T-cell (primary cell): ENCODE measurements at places on chromosomes 2 and 18.

- no peak for DNase-seq
Measured at GRCh38 chr2:174025271-174026121, 60.3 kb upstream of the SP3 start.

DNA sequence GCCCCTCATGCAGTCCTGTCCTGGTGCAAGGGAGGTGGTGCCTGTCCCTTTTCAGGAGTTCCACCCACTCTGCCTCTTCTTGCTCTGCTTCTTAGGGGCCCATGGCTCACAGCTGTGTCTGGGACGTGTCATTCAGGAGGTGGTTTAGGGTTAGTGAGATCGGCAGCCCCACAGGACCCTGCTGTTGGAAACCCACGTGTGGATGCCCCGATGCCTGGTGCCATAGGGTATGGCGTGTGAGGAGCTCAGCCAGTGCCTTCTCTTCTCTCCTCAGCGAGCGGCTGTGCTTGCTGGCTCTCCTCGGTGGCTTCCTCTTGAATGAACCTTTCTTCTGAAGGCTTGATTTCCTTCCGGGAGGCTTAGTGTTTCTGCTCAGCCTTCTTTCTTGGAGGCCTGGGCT lies 55.2 kb downstream of the LDLRAD4 start:
- DNase-seq: peak; percentile 51

DNA sequence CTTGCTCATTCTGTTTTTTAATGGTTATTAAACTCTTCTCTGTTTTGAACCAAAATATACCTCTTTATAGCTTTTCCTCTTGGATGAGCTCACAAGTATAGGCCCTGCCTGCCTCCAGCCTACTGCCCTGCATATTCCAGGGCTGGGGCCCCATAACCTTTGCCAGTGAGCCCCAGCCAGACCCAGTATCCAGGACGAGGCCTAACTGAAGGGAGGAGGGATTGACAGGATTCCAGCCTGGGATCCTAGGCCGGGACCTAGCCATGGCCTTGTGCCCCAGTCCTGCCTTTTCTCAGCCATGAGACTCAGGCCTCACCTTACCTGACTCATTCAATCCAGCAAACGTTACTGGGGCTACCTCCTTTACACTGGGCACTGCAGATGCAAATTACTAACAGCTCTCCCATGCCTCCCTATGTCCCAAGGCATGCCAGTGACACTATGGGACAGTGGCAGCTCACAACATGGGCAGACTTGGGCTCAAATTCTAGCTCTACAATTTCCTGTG lies 159.2 kb downstream of the DDX1 start:
- DNase-seq: no peak

DNA sequence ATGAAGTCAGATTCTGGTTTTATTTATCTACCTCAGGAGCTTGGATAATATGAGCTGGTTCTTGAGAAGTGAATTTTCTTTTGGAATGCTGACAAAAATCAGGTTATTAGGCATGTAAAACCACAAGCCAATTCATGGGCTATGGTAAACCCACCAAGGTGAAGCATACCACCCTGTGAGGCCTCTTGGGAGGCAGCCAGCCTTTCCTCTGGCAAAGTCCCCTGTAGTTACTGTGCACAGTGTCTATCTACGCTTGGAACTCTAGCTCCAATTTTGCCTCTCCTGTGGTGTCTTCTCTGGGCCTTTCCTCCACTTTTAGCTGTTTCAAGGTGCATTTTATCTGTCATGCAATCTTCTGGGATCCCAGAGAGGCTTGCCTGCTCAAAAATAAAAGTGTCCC lies 242.7 kb upstream of the ZSWIM2 start:
- DNase-seq: no peak

- DNase-seq: no peak
Measured at GRCh38 chr2:29117636-29118303, 2.6 kb downstream of the CLIP4 start.

GRCh38 chr2:84083984-84084383 lies 375.1 kb downstream of the SUCLG1 start:
- DNase-seq: no peak

GRCh38 chr18:68507781-68508180 lies 207.1 kb downstream of the TMX3 start:
- DNase-seq: no peak

DNA sequence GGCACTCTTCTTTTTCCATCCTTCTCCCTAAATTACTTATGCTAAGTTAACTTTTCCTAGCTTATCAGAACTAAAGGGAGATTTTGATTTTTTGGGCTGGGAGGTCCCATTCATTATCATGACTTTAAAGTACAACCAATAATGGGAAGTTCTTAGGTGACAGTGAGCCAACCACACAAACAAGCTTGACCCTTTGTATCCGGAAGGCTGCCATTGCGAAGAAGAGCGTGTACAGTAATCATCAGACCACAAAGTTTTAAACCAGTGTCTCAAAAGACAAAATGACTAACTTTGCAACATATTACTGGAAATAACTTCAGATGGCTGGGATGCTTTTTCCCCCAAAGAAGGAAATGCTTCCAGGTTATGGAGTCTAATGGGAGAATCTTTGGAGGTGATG lies 298.1 kb downstream of the TGIF1 start:
- DNase-seq: no peak

DNA sequence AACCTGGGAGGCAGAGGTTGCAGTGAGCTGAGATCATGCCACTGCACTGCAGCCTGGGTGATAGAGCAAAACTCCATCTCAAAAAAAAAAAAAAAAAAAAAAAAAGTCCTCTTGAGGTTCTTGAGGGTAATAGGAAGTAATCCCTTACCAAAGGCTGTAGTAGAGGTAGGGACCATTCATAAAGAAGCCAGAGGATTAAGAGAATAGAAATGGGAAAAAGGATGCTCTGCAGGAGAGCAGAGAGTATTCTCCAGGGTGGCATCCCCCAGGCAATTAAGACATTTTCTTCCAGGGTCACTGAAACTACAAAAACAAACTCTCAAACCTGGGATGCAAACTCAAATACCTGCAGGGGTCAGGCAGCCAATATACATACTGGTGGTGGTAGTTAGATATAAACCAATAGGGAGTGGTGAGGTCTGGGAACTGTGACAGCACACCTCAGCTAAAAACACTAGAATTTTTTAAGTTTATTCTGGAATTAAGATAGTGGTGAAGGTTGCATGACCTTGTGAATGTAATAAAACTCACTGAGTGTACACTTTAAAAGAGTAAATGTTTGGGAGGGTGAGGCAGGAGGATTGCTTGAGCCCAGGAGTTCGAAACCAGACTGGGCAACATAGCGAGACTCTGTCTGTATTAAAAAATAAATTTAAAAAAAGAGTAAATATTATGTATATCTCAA lies 24.7 kb downstream of the RAPH1 start:
- no peak for DNase-seq

DNA sequence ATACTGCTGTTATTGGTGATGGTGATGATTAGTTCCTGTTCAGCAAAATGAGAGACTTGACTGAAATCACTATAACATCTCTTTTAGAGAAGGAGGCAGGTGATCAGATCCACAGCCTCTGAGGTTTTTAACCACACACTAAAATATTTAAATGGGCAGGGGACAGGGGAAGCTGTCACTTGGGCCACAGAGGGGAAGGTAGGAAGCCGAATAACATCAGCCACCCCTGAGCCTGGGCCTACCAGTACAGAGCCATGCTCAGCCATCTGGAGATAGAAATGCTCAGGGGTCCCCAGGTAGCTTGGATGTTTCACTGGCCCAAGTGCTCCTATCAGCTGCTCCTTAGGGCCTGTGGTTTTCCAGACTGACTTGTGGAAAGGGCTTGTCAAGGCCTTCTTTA lies 122.3 kb downstream of the MRO start:
- no peak for DNase-seq

DNA sequence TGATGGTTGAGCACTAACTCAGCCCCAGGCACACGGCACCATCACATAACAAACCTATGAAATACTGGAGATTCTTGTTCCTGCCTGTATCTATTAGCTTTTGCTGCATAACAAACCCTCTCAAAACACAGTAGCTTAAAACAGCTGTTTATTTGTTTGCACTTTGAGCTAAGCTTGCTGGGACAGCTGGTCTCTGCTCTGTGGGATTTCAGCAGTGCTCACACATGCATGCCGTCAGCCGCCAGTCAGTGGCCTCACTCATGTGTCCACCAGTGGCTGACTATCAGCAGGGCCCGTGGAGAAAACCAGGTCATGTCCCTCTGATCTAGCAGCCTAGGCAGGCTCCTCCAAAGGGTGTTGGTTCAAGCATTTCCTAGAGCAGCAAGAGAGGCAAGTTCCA lies 52.8 kb upstream of the RAB12 start:
- DNase-seq: no peak

DNA sequence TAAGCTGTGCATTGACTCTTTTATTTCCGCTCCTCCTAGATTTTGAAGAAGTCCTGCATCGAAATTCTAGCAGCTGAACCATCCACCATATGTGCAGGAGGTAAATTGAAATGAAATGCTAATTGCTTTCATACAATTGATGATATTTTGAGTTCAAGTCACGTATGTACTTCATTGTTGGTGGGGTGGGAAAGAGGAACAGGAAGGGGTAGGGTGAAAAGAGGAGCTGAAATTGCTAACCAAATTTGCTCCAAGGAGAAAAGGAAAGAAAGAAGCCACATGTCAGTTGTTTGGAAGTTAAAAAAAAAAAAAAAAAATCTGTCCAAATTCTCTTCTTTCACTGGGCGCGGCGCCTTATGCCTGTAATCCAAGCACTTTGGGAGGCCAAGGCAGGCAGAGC lies 77.8 kb downstream of the ANTXR1 start:
- no peak for DNase-seq

DNA sequence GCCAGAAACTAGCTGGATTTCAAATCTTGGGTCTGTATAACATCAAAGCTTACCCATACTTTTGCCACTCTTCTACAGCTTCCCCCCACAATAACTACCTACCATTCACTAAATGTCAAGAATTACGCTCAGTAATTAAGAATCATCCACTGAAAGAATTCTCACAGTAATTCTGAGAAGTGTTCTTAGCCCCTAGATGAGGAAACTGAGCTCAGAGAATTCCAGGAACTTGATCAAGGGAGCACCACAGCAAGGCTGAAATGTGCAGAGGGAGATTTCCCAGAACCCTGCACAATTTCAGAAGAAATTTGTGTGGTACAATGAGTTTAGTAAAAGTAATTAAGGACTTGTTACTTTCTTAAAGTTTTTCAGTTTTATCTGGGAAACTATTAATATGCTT lies 194.5 kb upstream of the STK17B start:
- DNase-seq: no peak

- no peak for DNase-seq
Measured at GRCh38 chr2:44674473-44675284, 266.8 kb upstream of the SIX3 start.

- no peak for DNase-seq
Measured at GRCh38 chr18:26435415-26436095, 112.8 kb downstream of the KCTD1 start.

DNA sequence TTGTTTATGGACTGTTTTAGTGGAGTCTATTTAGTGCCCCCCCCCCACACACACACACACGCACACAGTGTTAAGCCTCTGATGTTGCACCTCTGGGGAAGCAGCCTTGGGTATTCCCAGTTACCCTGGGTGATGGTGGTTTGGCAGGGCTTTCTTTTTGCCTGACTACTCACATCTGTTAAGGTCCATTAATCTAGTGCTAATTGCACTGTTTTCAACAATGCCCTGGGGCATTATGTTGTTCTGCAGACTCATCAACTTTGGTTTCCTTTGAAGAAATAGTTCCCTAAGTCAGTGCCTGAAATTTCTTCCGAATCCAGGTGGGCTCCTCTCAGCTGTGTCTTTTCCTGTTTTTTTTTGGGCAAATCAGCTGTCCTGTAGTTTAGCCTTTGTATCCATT lies 34.7 kb downstream of the SPOPL start:
- DNase-seq: no peak

- no peak for DNase-seq
Measured at GRCh38 chr2:59885541-59885940, 667.9 kb downstream of the BCL11A start.

GRCh38 chr2:181628590-181629585 lies 28.0 kb downstream of the CERKL start:
- no peak for DNase-seq

GRCh38 chr2:190528521-190529001 lies 6.0 kb downstream of the NEMP2 start:
- DNase-seq: no peak

DNA sequence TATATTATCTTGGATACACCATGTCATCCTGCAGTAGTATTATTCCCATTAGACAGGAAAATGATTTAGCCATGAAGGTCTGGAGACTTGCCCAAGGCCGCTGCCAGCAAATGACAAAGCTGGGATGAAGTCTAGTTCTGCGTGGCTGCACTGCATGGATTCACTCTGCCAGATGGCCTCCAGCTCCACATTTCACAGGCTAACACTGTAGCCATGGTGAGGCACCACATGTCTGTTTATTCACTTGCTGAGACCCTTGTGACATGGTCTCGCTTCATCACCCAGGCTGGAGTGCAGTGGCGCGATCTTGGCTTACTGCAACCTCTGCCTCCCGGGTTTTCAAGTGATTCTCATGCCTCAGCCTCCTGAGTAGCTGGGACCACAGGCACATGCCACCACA lies 31.5 kb upstream of the SCG2 start:
- no peak for DNase-seq

DNA sequence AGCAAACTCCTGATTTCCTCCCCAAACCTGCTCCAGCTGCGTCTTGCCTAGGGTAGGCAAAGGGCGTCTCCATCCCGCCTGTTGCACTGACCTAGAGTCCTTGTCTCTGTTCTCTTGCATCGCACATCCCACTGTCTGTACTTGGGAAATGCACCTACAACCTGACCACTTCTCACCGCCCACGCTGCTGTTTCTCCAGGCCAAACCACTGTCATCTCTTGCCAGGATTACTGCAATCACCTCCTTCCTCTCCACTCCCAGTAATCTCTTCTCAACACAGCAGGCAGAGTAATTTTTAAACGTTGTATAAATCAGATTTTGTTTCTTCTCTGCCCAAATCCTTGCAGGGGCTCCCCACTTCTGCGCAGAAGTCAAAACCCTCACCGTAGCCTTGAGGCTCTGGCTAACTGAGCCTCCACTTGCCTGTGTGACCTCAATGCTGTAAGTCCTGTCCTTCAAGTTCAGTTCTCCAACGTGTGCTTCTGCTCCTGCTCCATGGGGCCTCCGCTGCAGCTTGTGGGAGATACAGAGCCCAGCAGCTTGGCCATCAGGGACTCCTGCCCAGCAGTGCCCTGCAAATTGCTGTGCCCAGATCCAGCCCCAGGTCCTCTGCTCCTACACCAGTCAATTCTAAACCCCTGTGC lies 27.7 kb upstream of the SEMA4C start:
- no peak for DNase-seq
